ENCODE measurements at places on chromosomes 3 and 15.

GRCh38 chr15:51160484-51160883 is 65.8 kb upstream of the TNFAIP8L3 start:
- DNase-seq = no peak

GRCh38 chr3:152071924-152072323 is 196.8 kb upstream of the MBNL1 start:
- no peak for DNase-seq

GRCh38 chr15:57193161-57193560 is 183.1 kb upstream of the CGNL1 start:
- no peak for DNase-seq

DNA sequence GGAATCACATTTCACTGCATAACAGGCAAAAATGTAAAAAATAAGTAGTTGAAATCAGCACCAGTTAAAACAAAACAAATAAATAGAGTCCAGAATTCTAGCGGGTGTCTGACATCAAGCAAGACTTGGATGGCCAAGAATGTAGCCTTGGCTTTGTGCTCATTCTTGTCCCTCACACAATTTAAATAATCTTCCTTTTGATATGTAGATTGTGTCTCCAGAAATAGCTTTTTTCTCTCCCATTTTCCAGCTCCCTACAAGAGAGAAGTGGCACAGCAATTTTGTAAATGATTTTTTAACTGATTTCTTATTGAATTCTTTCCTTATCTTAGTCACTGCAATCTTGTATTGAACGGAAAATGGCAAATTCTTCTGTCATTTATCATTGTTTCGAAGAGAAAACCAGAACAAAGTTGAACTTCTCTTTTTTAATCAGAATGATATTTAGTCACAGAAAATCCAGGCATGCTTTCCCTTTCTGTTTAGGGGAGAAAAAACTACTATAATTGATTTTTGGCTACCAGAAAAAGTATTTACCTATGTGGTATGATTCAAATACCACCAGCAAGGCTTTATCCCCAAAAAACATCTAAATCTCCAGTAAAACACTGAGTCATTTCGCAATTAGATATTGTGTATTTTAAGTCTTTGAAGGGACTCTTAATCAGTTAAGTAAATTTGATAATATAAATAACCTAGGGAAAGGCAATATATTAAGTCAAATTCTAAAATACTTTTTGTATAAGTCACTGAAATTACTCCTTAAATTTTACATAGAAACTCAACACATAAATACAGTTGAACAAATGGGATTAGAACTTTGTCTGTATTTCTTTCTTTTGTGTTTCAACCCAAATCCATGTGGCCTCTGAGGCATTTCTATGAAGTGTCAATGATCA is 481.7 kb downstream of the GBE1 start:
- no peak for DNase-seq

GRCh38 chr3:171776411-171776810 is 33.9 kb downstream of the PLD1 start:
- DNase-seq = no peak

DNA sequence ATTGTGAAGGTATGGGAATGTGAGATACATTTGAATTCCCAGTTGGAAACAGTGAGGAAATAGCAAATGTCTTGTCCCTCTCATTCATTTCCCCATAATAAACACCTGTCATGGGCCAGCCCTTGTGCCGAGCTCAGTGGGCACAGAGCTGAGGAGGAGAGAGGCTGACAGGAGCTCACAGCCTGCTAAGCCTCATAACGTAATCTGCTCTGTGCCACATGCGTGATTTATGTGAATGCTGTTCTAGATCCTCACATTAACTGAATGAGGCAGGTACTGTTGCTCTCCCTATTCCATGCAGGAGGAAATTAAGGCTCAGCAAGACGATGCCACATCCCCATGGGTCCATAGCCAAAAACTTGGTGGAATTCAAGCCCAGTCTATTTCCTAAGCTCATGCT is 35.2 kb upstream of the RHO start:
- no peak for DNase-seq

DNA sequence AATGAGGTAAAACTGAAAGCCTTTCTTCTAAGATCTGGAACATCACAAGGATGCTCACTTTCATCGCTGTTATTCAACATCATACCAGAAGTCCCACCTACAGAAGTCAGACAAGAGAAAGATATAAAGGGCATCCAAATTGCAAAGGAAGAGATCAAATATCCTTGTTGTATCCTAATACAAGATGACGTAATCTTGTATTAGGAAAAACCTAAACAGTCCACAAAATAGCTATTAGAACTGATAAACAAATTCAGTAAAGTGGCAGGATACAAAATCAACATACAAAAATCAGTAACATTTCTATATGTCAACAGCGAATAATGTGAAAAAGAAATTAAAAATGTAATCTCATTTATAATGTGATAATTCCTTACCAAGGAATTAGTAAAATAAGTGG is 195.1 kb upstream of the CBLB start:
- DNase-seq = no peak

- DNase-seq = no peak
Measured at GRCh38 chr3:51819709-51820406, 40.8 kb upstream of the IQCF6 start.

GRCh38 chr3:38610934-38611333 is 38.6 kb downstream of the SCN5A start:
- DNase-seq = no peak

GRCh38 chr15:42402455-42403205 is 43.3 kb downstream of the CAPN3 start:
- DNase-seq = no peak

DNA sequence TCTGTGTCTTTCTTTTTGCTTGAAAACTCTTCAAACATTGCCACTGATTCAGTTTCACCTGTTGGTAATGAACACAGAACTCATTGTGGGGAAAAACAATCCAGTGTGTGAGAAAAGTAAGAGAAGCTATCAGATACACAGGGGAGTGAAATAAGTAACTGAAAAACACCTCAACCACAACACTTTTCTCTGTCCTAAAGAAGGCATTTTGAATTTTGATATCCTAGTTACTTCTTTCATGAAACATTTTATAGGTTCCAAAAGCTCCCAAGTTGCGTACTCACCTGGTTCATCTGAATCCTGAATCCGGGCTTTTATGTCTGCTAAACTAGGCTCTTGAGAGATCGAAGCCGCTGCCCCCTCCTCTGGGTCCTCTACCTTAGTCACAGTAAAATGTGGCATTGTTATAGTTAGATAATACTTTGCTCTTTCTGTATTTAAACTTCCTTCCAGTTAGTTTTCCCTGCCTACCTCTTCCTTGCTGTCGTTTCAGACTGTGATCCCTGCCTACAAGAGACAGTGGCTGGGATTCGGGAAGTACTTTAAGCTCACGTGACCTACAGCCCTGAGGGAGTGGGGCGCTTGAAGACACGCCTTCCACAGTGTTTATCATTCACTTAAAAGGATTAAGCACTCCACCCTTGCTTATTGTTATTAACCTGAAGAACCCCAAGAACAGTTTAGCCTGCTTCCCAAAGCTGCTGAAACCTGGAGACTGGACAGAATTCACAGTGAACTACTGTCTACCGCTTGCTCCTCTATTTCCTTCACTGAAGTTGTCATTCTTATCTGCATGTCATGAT is 19.1 kb downstream of the SLC12A6 start:
- no peak for DNase-seq

- DNase-seq = peak; percentile 69
Measured at GRCh38 chr3:155079746-155080487, at the start of gene MME. TSS of gene MME (plus strand) at chr3:155080319. CDS start at chr3:155084168, 3,849 bp downstream.

GRCh38 chr3:8658306-8659212 is 14.0 kb upstream of the SSUH2 start:
- peak; percentile 67 for DNase-seq
